ENCODE measurements at places on chromosomes 5 and 9.

DNA sequence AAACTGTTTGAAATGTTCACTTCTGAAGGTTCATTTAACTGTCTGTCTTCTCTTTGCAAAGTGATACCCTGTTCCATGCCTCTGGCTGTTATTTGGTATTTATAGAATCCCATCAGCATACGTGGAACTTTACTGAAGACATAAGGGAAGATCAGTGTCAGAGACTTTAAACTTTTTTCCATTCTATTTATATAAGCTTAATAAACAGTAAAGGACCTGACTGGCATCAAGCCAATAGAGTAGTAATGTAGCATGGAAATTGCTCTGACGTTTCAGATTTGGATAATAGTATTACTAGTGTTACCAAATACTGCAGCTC is 94.9 kb upstream of the MINAR2 start:
- DNase-seq: no peak

DNA sequence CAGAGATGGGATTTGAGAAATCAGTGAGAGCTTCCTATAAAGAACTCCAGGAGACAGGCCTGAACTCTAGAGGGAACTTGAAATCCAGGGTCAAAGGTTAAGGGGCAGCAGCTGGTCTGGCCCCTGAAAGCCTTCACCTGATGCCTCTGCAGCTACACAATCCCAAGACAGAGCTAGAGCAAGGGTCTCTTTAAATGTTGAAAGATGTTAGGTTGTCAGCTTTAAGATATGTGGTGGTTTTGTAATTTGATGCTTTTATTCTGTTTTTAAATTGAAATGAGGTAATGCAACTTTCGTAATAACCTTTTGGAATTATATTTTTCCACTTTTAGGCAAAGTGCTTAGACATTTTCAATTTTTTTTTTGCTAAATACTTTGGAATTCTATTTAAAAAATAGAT is 2.4 kb downstream of the SOWAHA start:
- DNase-seq: no peak

GRCh38 chr5:38692781-38693527 is 136.5 kb upstream of the LIFR start:
- DNase-seq: no peak

- DNase-seq: no peak
Measured at GRCh38 chr5:180205916-180206315, 3.1 kb downstream of the RASGEF1C start.

DNA sequence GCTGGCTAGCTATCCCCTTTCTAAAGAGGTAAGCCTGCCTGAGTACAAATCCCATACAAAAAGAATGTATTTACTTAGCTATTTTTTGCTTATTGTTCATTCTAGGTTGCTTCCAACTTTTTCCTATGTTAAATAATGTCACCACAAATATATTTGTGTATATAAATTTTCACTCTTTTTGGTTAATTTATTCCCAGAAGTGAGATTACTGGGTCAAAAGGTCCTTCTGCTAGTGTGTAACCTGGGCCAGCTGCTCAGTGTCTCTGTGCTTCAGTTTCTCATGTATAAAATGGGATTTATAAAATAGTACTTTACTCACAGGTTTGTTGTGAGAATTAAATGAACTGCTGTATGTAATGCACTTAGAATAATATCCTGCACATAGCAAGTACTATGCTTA is 23.9 kb upstream of the DMRT2 start:
- DNase-seq: no peak

DNA sequence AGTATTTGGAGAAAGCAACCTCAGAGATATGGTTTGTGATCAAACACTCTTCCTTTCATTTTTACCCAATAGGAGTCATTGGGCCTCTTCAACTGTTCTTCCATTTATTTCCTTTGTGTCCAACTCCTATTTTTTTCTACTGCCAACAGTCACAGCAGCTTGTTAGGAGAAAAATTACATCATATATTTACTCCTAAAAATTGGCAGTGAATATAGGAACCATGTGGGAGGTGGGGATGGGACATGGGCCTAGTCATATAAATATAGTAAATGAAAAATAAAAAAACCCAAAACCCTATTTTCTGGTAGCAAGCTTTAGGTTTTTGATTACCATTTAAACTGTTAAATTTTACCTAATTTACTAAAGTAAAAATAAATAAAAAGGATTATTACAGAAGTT is 134.9 kb upstream of the MPDZ start:
- no peak for DNase-seq

- no peak for DNase-seq
Measured at GRCh38 chr9:132077881-132078698, 1.6 kb downstream of the MED27 start.

- DNase-seq: no peak
Measured at GRCh38 chr5:10036136-10036815, 213.4 kb downstream of the ATPSCKMT start.

- no peak for DNase-seq
Measured at GRCh38 chr5:139271201-139272027, 22.1 kb upstream of the MATR3 start.

DNA sequence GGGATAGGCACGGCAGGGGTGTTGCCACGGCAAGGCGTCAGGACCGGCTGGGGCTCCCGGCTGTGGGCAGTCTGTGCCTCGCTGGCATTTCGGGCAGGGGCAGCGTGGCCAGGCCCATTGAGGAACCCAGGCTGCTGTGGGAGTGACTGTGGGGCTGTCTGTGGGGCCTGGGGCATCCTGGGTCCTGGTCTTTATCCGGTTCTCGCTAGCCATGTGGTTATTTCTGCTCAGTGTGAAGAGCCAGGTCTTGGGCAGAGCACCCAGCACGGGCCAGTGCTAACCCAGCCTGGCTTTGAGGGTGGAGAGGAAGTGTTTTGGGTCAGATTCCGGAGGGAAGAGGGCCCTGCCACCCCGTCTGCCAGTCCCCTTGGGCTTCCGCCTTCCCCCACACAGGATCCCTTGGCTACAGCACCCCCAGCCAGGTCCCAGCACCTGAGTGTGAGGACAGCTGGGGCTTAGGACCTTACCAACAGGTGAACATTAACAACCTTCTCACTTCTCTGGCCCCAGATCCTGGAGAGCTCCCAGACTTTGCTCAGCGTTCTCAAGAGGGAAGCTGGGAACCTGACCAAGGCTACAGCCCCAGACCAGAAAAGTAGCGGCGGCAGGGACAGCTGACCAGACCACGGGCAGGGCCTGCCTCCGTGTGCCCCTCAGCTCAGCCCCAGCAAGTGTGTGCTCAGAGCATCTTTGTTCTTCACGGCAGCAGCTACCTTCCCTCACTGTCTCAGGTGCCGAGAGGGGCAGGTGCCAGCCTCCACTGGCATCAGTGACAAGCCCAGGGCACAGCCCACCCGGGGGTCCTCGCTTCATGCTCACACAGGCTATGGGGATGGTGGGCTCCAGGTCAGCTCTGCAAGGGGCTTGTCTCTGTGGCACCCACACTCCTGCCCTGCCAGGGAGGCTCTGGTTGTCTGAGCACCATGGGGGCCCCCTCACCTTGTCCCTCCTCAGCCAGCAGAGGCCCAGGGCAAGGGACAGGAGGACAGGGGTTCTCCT is 1.1 kb downstream of the SSNA1 start:
- no peak for DNase-seq

- no peak for DNase-seq
Measured at GRCh38 chr9:123772967-123773366, 157.0 kb downstream of the DENND1A start.

- DNase-seq: no peak
Measured at GRCh38 chr5:86806206-86806605, 188.5 kb downstream of the COX7C start.

DNA sequence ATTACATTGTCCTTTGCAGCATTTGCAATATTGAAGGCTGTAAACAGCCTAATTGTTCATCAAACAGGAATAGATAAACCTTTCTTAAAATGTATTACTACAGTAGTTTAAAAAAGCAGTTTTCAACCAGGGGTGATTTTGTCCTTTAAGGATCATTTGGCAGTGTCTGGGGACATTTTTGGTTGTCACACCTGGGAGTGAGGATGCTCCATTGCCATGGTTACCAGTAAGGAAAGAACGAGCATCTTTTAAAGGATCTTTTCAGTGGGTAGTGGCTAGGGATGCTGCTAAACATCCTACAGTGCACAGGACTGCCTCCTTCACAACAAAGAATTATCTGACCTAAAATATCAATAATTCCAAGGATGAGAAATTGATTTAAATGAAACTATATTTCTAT is 596.3 kb downstream of the HINT1 start:
- no peak for DNase-seq

DNA sequence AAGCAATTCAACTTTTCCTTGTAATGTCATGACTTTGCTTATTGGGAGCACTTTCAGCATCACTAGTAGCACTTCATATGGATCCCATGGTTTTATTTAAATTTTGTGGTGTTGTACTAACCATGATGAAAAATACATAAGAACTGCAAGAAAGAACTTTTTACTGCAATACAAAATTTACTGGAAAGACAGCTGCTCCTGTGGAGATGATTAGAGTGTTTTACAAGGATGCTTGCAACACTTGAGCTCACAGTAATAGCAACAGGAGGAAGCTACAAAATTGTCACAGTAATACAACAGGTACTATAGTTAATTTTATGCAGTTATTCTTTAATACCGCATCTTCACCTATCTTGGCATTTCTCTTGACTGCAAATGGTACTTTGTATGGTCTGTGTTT is 158.3 kb upstream of the TSLP start:
- DNase-seq: no peak

DNA sequence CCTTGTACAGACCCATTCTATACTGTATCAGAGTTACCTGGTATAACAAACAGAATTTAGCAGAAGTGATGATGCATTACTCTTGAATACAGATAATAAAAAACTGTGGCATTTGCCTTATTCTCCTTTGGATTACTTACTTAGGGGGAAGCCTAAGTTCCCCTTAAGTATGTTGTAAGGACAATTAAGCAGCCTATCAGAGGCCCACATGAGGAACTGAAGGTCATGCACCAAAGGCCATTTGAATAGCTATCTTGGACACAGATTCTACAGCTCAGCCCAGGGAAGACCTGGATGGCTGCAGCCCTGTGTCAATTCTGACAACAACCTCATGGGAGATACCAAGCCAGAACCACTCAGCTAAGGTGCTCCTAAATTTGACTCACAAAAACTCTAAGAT is 125.2 kb downstream of the RAPGEF6 start:
- DNase-seq: no peak

DNA sequence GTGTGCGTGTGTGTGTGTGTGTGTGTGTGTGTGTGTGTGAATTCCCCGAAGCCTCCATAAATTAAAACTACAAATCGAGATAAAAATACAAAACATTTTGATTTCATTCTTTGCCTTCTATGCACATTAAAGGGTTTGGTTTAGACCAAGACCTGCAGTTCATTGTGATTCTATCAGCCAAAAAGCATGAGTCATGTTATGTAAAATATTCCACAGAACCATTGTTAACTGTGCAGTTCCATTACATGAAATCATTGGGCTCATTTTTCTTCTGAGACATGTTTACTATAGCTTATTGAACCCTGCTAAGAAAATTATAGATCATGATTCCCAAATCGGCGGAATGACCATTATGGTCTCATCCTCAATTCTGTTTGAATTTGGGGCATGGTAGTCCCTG is 11.7 kb downstream of the CAVIN4 start:
- no peak for DNase-seq

DNA sequence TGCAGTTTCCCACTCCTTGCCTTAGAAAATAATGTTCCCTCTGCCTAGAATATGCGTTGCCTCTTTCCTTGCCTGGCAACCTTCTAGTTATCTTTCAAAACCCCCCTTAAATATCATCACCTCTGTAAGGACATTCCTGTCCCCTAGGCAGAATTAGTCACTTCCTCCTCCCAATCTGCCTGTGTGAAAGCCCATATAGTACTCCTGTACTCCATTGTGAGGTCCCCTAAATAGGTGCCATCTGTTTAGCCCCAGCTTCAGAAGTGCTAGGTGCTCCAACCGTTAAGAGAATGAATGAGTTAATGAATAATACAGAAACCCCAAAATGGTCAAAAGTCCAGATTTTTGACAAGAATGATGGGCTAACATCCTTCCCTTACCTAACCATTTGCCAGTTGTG is 181.4 kb downstream of the GDNF start:
- DNase-seq: no peak

DNA sequence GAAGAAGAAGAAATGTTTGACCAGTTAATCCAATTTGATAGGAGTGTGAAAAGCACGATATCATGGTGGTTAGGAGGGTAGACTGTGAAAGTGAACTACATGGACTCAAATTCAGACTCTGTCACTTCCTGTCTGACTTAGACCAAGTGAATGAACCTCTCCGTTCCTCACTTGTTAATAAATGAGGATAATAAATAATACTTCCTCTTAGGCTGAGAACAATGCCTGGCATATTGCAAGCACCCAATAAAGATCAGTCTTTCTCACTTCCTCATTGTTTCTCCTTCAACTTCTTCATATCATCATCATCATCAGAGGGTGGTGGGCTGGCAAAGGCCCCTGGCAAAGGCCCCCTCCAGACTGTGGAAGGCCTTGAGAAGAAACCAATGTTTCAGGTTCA is 148.7 kb downstream of the CDK5RAP2 start:
- DNase-seq: no peak

DNA sequence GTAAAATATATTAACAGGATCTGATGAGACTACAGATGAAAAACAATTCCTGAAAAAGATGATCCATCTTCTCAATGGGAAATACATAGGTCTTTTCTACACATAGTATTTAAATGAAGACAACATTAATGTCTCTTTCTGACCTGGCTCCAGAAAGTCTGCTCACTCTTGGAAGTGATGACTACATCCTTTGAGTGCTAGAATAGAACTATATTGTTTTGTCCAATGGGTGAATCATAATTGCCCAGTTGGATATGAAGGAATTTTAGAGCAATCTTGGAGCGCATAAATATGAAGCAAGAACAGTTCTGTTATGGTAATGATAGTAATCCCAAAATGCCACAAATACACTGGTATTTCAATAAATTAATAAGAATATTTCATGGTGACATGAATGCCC is 322.1 kb downstream of the DEPDC1B start:
- DNase-seq: no peak

- DNase-seq: no peak
Measured at GRCh38 chr5:35203403-35203802, 26.9 kb downstream of the PRLR start.

- no peak for DNase-seq
Measured at GRCh38 chr5:158224253-158224652, 365.3 kb upstream of the CLINT1 start.

DNA sequence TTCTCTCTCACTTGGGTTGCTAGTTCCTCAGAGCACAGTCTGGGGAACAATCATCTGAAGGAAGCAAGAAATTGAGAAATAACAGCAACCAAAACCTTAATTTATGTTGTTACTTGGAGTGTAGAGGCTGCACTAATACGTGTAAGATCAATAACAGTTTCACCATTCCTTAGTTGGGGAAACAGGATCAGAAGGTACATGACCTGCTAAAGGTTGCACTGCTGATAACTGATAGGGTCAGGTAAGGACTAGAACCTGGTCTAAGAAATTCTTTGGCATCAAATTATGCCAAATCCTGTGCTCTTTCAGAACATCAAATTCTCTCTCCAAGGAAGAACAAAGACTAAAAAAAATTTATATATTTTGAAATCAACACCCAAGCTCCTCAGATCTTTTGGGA is 278.6 kb upstream of the C9orf72 start:
- no peak for DNase-seq

DNA sequence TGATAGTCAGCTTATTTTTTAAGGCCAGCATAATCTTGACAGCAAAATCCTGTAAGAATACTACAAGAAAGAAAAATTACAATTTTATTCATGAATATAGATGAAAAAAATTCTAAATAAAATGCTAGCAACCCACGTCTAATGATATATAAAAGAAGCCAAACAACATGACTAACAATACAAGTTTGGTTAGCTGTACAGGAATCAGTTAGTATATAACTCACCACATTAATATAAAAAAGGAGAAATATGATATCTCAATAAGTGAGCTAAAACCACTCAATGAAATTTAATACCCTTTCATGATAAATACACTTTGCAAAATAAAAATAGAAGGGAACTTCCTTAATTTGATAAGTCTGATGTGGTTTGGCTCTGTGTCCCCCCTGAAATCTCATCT is 139.7 kb upstream of the MAN2A1 start:
- no peak for DNase-seq

All from bone marrow (tissue), 2 donors.